ENCODE measurements at places on chromosomes 3 and 15.

DNA sequence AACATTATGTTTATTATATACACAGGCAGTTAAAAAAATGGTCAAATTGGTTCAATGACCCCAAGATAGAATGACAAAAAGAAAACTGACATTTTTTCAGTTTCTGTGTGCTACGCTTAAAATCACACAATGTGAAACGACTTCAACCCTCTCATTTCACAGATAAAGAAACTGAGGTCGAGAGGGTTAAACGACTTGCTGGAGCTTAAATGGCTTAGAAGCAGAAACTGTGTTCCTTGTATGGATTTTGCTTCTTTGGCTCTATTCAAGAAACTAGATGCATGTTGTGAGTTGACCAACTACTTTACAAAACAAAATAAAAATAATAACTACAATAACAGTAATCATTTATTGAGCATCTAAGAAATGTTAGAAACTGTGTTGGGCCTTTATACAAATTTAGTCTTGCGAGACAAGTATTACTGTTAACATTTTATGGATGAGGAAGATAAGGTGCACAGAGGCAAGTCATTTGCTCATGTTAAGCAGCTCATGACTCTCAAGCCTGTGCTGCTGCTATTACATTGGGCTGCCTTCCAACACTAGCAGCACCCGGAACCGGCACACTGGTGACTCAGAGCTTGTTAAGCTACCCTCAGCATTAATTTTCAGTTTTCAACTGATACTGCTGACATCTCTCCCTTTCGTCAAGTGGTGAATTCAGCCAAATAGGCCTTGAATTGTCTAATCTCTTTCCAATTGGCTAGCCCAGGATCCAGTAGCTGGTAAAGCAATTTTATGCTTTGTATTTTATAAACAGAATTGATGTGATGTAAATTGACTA, 487.6 kb downstream of the NAALADL2 start:
- peak; percentile 67 for DNase-seq

GRCh38 chr3:151303751-151304150, 12.9 kb downstream of the GPR87 start:
- DNase-seq = no peak

GRCh38 chr3:31277582-31277981, 255.1 kb upstream of the STT3B start:
- no peak for DNase-seq

DNA sequence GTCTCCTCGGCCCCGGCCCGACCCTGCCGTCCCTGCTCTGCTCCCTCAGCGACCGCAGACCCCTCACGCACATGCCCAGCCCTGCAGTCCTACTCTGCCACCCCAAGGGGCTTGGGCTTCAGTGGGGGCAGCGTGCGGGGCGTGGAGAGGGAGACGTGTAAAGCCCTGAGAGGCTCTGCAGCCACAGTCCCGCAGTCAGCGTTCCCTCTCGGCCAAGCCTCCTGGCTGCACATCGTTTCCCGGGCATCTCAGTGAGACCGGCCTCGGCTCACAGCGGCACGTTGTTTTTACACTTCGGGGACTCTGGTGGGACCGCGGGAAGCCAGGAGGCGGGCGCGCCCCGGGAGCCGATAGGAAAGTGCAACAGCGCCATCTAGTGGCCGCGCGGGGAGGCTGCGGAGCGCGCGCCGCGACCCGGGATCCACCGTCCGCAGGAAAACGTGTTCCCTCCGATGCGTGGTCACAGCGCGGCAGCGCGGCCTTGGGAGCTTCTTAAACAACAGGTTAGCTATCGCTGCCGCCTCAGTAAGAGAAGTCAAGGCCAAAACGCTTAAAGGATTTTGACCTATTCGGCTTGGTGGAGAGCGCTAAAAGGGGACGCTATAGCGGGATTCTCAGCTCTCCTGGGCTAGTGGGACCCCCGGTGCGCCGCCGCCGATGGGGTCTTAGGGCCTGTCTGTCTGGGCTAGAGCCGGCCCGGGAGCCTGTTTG, 226.8 kb upstream of the IGF1R start:
- peak; percentile 89 for DNase-seq

- DNase-seq = no peak
Measured at GRCh38 chr3:101862416-101863165, 13.3 kb downstream of the NFKBIZ start.
